ENCODE measurements at places on chromosomes 11 and 22. TPM values are rescaled to one million over a fixed set of nuclear protein-coding genes. Genes with fewer than 3 reads are reported as not detected.

DNA sequence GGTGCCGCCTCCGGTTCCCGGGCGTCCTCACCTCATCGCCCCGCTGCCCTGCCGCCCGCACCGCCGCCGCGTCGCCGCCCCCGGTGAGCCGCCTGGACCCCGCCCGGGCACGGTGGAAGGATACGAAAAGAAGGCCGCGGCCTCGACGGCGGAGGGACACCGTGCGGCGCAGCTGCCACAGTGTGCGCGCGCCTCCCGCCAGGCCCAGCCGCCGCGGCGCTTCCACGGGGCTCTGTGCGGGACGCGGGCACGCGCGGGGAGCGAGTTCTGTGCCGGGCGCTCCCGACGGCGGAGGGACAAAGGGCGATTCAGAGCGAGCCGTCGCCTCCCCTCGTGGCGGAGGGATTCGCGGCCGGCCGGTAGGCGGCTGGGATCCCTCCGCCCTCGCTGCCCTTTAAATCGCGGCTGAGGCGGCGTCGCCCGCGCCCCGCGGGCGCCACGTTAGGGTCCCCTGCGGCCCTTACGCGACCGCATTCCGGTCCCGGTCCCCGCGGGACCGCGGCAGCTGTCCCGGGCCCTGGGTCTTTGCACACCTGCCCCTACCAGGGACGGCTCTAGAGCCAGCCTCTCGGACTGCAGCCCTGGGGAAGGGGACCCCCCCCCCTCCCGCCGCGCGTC is 568 bp upstream of the KMT5B start:
- DNase-seq = peak; percentile 90

DNA sequence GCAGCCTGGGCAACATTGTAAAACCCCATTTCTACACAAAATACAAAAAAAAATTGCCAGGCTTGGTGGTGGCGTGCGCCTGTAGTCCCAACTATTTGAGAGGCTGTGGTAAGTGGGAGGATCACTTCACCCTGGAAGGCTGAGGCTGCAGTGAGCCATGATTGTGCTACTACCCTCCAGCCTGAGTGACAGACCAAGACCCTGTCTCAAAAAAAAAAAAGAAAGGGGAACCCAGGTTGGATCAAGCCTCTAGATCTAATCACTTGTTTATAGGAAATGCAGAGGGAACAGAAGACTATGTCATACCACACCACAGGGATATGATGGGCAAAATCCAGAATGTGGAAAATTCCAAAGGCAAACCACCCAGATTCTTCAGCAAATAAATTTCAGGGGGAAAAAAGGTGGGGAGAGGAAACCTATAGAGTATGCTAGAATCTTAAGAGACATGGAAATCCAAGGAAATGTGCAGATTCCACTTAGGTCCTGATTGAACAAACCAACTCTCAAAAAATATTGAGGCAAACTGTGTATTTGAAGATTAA is 16.5 kb upstream of the MALAT1 start:
- no peak for DNase-seq

GRCh38 chr11:35725885-35726284 is 63.3 kb downstream of the TRIM44 start:
- DNase-seq = no peak

- peak; percentile 77 for DNase-seq
Observed at GRCh38 chr22:42269432-42270175, 849 bp downstream of the TCF20 start.

- no peak for DNase-seq
Observed at GRCh38 chr11:6646071-6646470, 9.5 kb downstream of the DCHS1 start.

GRCh38 chr11:56843816-56844215 is 95.3 kb upstream of the OR9G4 start:
- no peak for DNase-seq

- DNase-seq = no peak
Observed at GRCh38 chr11:86595451-86595850, 77.0 kb downstream of the ME3 start.

DNA sequence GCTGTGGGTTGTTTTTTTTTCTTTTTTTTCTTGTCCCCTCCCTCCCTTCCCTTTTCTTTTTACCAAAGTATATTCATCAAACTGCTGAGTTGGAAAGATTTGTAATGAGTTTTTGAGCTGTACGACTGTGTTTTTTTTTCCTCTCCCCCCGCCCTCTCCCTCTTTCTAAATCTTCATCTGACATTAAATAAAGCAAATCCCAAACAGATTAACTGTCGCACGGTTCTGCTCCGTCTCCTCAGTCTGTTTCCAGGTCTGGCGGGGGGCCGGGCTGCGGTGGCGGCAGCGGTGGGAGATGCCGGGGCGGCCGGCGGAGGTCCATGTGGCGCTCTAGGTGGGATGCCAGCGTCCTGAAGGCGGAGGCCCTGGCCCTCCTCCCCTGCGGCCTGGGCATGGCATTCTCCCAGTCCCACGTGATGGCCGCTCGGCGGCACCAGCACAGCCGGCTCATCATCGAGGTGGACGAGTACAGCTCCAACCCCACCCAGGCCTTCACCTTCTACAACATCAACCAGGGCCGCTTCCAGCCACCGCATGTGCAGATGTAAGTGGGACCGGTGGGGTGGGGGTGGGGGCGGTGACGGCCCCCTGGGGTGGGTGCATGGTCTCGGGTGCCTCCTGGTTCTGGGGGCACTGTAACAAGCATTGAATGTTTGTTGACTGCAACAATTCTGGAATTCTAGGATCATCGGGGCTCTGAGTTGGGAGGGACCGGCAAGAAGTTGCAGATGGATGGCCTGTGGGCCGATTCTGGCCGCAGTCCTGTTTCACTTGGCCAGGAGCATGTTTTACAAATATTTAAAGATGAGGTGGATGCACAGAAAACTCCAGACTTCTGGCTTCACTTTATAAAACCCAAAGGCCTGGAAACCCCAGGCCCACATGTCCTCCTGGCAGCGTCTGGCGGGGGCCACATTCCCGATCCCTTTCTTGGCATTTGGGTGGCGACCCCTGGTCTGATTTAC is 13.1 kb downstream of the MPPED1 start:
- DNase-seq = no peak

DNA sequence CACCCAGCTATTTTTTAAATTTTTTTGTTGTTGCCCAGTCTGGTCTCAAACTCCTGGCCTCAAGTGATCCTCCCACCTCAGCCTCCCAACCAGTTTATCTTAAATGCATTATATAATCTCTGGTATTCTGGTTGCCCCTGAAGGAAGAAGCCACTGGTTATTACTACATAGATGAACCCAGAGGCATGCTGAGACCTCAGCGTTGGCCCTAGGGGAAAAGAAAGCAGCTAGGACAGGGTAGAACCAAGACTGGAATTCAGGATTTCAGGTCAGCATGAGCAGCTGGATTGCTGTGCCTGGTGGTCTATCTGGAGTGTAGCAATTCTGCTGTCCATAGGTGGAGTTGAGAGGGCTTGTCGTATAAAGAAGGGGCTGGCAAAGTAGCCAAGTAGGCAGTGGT is 67.2 kb downstream of the PARVA start:
- DNase-seq = no peak

GRCh38 chr11:119024430-119025098 is 6.0 kb downstream of the TRAPPC4 start:
- DNase-seq = no peak

The JAML gene
- 1.1 TPM for total RNA-seq

The C22orf31 gene
- not detected for total RNA-seq

The LYVE1 gene
- total RNA-seq = 13.5 TPM

All from suprapubic skin (tissue), 4 donors.